Bronchial epithelial cell (primary cell): ENCODE measurements at places on chromosomes 1 and 21.

GRCh38 chr1:234546387-234546704, 63.6 kb downstream of the IRF2BP2 start:
- no peak for DNase-seq

DNA sequence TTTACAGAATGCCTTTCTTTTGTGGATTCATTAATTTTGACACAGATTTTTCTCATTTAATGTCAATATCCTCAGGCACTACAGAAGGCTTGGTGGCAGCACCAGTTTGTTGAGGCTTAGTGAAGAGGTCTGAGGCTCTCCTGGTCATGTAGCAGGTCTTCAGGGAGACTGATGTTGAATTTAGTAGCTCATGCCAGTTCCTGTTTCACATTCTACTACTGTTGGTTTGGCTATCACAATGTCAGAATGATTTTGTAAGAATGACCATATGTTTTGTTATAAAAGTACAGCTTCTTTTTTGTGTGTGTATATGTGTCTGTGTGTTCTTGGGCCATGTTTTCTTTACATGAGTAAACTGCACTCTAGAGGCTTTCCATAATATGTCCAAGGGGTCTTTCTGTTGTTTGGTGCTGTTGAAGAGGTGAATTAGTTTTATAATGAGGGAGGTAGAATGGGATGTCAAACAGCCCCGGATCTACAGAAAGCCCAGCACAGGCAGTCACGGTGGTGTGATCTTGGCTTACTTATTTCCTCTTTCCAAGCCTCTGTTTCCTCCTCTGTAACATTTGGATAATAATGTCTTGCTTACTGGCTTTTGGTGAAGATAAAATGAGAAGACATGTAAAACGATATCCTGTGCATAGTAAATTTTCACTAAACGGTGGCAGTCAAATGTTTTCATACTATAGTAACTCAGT, 32.0 kb downstream of the C1orf21 start:
- DNase-seq: no peak

GRCh38 chr1:232045139-232045994, 418.8 kb downstream of the DISC1 start:
- peak; percentile 47 for DNase-seq

GRCh38 chr1:70143048-70143659, 62.2 kb downstream of the LRRC40 start:
- DNase-seq: no peak

GRCh38 chr21:43937051-43937832, 72.2 kb downstream of the AGPAT3 start:
- no peak for DNase-seq

- DNase-seq: no peak
Observed at GRCh38 chr21:46317710-46318463, 5.8 kb downstream of the C21orf58 start.

- no peak for DNase-seq
Observed at GRCh38 chr1:204429746-204430145, 18.1 kb upstream of the PPP1R15B start.

- DNase-seq: no peak
Observed at GRCh38 chr1:172809750-172810149, 150.8 kb downstream of the FASLG start.
